ENCODE measurements at places on chromosomes 1 and 21.

DNA sequence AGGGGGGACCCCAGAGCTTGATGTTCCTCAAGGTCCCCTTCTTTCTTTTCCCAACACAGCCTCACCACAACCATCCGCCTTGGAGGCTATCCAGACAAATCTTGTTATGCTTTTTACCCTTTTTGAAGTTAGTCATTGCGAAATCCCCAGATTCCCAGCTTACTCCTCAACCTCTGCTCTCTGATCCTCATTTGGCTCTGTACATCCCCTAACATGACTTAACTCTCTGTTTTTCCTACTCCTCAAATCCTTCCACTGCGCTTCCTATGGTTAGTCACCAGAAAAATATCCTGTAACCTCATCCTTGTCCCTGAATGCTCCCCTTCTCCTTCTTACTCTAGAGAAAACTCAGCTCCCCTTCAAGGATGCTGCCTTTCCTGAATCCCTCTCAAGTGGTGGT lies 189.1 kb upstream of the POU3F1 start:
- DNase-seq: no peak

DNA sequence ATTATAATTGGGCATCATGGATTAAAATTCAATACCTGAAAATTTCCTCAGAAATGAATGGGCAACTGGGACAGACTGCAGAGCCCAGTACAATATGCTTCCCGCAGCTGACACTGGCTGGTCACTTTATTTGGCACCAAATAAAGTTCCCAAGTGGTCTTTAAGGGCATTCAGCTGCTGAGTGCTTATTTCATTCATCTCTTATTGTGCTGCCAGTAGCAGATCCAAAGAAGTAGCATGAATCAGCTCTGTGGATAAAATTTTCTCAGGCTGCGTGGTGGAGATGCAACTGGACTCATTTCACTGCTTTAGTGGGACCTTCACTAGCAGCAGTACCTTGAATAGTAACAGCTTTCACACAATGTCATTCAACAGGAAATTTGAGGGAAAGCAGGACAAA lies 226.3 kb upstream of the ADGRL2 start:
- no peak for DNase-seq

GRCh38 chr1:227788271-227789083 lies 27.0 kb upstream of the PRSS38 start:
- DNase-seq: no peak

GRCh38 chr1:219062161-219062560 lies 111.5 kb upstream of the LYPLAL1 start:
- DNase-seq: no peak

GRCh38 chr1:161739865-161740566 lies 9.6 kb upstream of the DUSP12 start:
- no peak for DNase-seq

GRCh38 chr21:44594406-44594916 lies 2.2 kb upstream of the KRTAP10-6 start:
- DNase-seq: peak; percentile 36

- no peak for DNase-seq
Observed at GRCh38 chr1:100752791-100753190, 33.2 kb downstream of the VCAM1 start.

GRCh38 chr1:94852788-94853187 lies 32.6 kb downstream of the SLC44A3 start:
- no peak for DNase-seq

DNA sequence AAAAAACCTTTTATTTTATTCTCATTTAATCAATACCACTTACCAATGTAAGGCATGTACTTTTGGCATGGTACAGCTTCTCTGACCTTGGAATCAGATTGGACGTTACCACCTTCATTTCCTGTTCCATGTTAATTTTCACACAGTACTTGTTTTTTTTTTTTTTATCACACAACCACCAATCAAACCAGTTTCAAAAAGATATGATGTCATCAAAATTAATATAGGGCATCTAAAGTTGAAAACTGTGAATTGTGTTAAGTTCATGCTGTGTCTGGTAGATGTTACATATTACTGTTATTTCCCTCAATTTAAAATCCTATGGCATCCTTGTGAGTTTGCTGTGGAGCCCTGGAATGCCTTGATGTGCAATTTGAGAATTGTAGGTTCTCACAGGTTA lies 85.1 kb downstream of the NPHS2 start:
- DNase-seq: no peak
